ENCODE measurements at places on chromosomes 7 and 10. TPM values are rescaled to one million over a fixed set of nuclear protein-coding genes. Genes with fewer than 3 reads are reported as not detected.

Gene TCERG1L
- total RNA-seq: 9.0 TPM

Gene FAM25A
- not detected for total RNA-seq

Gene NPM3
- 34.4 TPM for total RNA-seq

Gene YAE1
- total RNA-seq: 49.1 TPM

Gene CYP51A1
- total RNA-seq: 345 TPM

Gene ZNF804B
- total RNA-seq: 8.3 TPM

Gene CTTNBP2
- 25.4 TPM for total RNA-seq

Gene FOXI2
- total RNA-seq: not detected

Gene CCDC7
- 170 TPM for total RNA-seq

Gene INA
- total RNA-seq: 223 TPM

Gene MLXIPL
- 0.69 TPM for total RNA-seq

Gene FAM24A
- not detected for total RNA-seq

Gene KCND2
- total RNA-seq: 137 TPM

Gene MBLAC1
- 5.3 TPM for total RNA-seq

Gene MINDY3
- total RNA-seq: 110 TPM

Gene DUS4L
- 17.8 TPM for total RNA-seq

Gene HOXA10
- total RNA-seq: not detected

Gene ZNF365
- 19.8 TPM for total RNA-seq

Gene SPDYE2B
- total RNA-seq: not detected

Gene PRPS1L1
- not detected for total RNA-seq

Gene VPS37D
- 24.0 TPM for total RNA-seq

Gene SEMA3C
- 74.7 TPM for total RNA-seq

Gene CALCR
- total RNA-seq: 5.1 TPM

Gene ZCWPW1
- total RNA-seq: 2.1 TPM

Gene MSMB
- total RNA-seq: not detected
